NCI-H526 treated with DMSO at 0.1 percent for 48 hours (cell line): ENCODE measurements at places on chromosomes 16 and 17.

DNA sequence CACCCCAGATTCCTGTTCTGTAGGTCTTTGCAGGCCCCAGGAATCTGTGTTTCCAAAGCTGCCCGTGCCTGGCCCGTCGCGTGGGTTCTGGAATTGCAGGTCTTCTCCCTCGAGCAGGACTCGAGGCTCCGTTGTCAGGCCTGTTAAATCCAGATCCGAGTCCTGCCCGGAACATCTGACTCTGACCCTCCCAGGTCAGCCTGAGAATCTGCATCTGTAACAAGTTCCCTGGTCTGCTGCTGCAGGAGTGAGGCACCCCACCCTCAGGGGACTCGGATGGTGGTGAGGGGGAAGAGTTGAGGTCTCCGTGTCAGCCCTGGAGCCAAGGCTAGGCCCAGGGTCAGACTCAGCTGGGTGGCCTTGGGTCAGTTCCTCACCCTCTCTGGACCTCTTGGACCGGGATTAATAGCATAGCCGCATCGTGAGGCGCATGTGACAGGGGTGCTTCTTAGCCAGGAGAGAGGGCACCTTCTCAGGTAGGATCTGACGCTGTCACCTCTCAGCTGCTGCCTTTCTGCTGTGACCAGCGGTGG lies 8.8 kb downstream of the SPIRE2 start:
- DNase-seq, result no peak

- DNase-seq, result no peak
Observed at GRCh38 chr17:18318117-18318516, 3.0 kb downstream of the SMCR8 start.

DNA sequence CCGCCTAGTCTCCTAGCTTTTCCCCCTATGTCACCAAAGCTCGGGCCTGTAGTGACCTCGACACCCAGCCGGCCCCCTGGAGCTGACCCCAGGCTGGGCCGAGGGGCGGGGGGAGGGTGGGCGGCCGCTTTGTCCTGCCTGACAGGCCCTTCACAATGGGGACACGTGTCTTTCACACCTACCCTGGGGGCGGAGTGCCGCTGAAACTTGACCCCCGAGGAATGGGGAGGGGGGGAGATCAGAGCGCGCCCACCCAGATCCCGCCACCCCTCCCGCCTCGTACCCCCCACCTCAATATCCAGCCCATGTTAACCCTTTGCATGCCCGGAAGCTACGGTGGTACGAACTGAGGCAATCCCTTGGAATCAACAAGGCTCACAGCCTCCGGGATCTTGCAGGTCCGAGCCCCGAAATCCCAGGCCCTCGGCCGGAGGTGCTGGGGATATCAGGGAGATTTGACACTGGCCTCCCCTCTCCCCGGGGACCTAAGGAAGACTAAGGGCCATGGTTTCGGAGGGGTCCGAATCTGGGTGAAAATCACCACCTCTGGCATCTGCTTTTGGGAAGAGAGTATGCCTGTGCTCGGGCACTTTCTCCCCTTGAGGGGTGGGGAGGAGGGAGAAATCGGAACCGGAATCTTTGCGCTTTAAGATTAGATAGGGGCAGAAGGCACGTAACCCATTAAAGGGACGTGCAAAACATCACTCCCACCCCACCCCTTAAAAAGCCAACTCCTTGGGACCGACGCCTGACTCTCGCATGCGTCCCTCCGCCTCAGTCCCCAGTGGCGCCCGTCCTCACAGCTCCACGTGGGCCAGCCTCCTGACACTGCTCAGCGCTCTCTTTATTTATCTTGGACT lies 2.6 kb downstream of the NOG start:
- DNase-seq, result no peak

- DNase-seq, result no peak
Observed at GRCh38 chr17:49715717-49716279, 8.0 kb upstream of the SLC35B1 start.

GRCh38 chr17:72887322-72887721 lies 205.2 kb downstream of the SLC39A11 start:
- no peak for DNase-seq

DNA sequence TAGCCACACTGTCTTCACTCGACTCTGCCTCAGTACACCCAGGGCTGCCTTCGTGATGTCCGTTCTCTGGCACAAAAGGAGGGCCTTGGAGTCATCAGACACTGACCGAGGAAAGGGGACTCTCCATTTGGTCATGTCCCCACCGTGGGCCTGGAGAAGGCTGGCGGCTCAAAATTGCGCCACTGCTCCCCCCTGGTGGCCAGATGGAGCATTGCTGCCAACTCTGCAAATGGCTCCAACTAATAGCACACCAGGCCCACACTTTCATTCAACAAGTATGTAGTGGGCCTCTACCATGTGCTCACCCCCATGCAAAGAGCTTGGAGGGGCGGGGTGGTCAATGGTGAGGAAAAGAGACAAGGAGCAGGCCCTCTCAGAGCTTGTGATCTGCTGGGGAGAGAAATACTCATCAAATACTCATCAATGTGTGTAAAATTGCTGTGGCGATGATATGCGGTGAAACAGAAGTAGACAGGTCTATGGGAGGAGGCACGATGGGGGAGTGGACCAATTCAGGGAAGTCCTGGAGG lies 5.2 kb upstream of the GRIN2C start:
- DNase-seq, result no peak

- peak; percentile 94 for DNase-seq
Observed at GRCh38 chr17:27293898-27294688, at the start of gene WSB1. Gene WSB1 (plus strand): TSS chr17:27294114. CDS start chr17:27294396, 282 bp downstream.

DNA sequence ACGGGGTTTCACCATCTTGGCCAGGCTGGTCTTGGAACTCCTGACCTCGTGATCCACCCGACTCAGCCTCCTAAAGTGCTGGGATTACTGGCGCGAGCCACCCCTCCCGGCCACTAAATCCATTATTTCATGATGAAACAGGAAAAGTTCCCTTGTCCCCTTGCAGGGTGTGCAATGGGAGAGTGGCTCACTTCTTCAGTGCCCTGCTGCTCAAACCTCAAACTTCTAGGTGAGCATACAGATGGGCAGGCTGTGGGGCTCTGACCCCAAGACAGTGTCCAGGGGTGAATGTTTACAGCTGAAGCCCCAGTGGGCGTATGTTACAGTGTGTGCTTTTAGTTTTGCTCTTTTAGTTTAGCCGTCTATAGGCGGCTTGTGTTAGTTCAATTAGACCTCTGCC lies 34.7 kb downstream of the GJC1 start:
- DNase-seq, result no peak

GRCh38 chr16:88072571-88073001 lies 121.4 kb downstream of the BANP start:
- DNase-seq, result no peak

- no peak for DNase-seq
Observed at GRCh38 chr17:37671028-37671823, 28.0 kb upstream of the DDX52 start.

DNA sequence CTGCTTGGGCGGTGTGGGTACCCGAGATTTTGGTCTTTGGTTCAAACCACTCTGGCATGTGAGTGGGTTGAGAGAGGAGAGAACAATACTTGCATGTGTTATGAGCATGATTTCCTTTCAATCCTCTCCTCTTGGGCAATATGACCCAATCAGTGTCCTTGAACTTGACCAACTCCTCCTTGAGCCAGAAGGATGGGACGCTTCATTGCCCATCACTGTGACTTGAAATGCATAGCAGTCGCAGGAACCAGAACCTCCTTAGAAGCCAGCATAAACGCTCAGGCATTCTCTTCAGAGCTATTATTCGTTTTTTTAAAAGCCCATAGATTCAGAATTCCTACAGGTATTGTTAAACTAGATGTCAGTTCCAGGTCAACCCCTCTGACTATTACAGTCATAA lies 367.4 kb downstream of the HAPSTR1 start:
- no peak for DNase-seq

DNA sequence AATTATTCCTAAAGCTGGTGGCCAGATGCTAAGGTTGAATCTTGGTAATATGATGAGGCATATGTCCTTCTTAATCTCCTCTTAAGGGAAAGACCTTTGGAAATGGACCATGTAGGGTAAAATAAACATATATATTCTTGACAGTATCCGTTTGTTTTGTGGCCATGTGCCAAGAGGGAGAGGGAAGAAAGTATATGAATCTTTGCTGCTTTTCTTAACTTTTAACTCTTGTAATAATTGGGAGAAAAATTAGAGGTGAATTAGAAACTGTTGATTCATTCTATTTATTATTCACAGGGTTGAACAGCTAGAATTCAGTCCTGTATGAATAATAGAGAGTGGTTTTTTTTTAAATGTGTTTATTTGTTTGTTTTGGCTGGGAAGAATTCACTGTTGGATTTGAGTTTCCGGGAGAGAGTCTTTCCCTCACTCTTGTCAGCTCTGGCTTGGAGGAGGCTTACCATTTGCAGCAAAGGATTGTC lies 31.6 kb downstream of the AATF start:
- no peak for DNase-seq

GRCh38 chr17:75344666-75345065 lies 55.4 kb upstream of the SLC25A19 start:
- DNase-seq, result no peak

DNA sequence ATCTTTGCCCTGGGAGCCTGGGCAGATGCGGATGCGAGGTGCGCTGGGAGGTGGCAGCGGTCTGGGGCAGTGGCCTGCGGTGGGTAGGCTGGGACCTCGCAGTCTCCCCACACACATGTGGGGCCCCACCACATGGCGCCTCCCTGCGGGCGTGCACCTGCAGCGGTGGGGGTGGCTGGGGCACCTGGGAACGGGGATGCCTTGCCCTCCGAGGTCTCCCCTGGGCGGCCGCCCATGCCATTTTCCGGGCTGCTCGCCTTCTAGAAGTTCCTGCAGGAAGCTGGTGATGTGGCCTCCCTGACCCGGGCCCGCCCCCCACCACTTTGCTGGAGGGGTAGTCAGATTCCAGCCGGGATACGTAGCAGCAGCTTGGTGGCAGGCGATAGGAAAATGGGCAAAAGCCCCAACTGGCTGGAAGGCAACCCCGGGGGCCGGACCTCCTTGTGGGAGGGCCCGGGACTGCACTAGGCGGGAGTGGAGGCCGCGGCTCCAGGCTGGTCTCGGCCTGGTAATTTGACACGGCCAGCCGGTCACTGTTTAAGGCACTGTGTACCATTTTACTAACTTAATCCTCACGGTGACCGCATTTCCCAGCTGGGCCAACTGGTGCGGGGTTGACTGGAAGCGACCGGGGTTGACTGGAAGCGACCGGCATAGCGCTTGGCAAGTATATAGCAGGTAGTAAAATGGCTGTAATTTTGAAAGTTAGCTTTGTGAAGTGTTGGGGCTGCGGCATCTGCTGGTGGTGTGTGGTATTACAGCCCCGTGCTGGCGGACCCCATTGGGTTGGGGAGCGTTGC lies 38.5 kb downstream of the IGF2BP1 start:
- peak; percentile 70 for DNase-seq

DNA sequence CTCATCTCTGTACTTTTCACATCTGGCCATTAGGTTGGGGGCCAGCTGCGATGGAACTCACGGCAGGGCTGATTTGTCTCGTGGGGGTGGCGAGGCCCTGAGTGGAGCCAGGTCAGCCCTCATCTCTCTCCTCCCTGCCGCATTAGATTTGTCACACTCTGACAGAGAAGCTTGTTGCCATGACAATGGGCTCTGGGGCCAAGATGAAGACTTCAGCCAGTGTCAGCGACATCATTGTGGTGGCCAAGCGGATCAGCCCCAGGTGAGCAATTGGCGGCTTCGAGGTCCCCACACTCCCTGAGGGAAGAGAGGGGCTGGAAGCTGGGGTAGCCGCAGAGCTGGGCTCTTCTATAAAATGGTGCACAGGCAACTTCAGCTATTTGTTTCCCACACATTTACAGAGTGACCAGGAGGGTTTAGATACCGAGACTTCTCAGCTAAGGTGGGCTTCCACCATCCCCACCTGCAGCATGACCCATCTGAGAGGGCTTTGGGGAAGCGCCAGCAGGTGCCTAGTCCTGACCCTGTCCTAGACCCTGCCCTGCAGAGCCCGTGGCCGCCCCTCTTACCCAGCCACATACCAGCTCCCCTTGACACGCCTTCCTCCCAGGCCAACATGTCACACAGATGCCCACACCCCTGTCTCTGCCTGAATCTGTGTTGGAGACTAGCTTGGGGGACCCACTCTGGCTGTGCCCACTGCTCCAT lies 8.4 kb downstream of the TMEM98 start:
- DNase-seq, result no peak

GRCh38 chr17:31811101-31811500 lies 47.9 kb downstream of the COPRS start:
- no peak for DNase-seq

GRCh38 chr17:72657467-72658317 lies 434.8 kb downstream of the SLC39A11 start:
- DNase-seq, result no peak

DNA sequence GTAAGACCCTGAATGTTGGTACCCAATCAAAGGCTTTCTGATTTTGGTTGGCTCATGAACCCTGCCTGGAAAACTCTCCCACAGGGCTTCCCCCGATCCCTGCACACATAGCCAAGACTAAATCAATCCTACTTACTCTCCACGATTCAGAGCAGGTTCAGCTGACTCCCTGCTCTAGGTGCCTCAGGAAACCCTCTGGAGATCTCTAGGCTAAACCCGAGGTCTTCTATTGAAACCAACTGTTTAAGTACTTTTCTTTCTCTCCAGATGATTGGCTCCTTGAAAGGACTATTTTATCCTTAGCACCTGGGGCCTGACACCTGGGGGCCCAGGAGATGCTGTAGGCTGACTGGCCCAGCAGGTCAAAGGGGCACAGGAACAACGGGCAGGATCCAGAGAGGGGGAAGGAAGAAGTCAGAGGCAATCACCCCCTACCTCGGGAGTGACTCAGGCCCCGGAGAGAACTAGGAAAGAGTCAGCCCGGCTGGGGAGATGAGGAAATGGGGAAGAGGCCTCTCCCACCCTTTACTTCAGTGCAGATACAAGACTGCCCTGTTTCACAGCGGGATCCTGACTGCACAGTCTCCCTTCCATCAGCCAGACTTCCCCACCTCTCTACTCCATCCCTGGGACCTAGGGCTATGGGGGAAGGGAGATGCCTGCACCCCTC lies 2.0 kb downstream of the TBC1D10B start:
- DNase-seq, result no peak

- no peak for DNase-seq
Observed at GRCh38 chr17:35616536-35616935, 29.4 kb downstream of the AP2B1 start.

DNA sequence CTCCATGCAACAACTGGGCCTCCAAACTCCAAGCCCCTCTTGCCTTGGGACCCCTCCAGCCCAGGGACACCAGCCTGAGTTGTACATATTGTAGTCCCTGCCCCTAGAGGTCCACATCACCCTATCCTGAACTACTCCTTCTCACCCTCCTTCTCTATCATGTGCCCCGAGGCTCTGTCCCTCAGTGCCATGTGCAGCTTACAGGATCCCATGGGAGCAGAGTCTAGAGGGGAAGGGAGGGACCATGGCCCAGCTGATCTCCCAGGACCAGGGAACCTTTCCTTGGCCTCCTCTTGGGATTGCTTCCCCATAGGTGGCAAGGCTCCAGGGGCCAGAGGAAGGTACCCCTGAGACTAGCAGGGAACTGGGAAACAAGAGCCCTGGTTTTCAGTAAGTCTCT lies 35.3 kb downstream of the TMEM132E start:
- no peak for DNase-seq

DNA sequence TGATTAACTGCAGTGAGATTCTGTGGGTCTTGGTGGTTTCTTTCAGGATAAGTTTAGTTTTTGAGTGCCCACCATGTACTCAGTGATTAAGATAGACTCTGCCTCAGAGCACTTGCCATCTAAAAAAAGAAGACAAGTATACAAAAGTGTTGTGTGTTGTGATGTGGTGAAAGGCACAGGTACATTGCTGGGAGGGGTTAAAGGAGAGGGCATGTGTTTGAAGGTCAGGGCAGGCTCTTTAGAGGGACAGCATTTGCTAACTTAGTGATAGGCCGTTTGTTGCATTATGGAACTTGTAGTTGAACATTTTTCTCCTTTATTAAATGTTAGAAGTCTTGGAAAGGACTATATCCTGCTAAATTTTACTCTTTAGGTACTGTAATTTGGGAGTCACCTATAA lies 26.5 kb downstream of the SF3B3 start:
- DNase-seq, result no peak
